DND-41 (cell line): ENCODE measurements at places on chromosomes 3 and 15.

GRCh38 chr3:123011447-123011846, 16.1 kb downstream of the SEMA5B start:
- no peak for DNase-seq

GRCh38 chr15:31372635-31373091, 46.0 kb downstream of the KLF13 start:
- DNase-seq, result no peak

DNA sequence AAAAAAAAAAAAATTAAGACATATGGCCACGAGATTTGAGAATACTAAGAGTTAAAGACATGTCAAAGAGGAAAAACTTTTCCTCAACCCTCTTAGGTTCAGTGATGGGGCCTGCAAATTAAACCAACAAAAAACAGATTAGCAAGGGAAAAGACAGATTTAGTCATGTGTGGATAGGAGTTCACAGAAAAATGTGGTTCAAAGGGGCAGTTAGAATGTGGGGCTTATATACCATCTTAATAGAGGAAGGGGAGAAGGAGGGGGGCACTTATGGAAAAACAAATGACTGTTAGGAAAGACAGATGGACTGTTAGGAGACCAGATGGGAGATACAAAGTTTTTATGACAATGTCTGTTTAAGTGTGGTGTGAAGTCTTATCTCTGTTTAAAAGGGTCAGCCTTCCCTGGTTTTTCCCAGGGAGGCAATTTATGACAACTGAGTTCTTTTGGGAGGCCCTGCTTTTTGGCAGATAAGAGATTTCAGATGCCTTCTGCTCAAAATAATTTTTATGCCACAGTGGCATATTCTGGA, 68.7 kb upstream of the FURIN start:
- no peak for DNase-seq

DNA sequence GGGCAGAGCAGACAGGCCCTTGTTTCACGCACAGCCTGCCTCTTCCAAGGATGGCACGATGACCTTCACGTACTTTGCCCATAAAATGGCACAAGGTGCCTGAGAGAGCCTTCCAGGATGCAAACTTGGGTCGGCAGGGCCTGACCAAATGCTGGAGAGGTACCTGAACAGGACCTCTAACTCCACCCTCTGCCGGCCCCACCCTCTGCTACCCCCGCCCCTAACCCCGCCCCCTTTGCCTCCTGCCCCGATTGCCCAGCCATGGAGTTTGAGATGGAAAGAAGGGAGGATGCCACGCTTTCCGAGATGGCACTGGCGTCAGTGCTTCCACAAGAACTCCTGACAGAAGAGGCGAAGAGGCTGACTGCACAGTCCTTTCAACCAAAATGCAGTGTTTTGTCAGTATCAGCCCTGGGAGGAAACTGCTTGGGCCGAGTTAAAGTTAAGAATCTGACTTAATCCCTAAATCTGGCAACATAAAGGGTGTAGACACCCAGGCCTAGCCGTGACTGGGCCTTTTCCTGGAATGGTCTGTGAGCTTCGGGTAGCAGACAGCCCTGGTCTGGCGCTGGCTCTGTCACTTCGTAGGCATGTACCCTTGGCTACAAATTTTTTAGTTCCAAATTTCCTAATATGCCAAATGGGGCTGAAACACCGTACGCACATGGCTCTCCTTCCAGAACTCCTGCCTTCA, 230.3 kb upstream of the RGMA start:
- DNase-seq, result no peak

DNA sequence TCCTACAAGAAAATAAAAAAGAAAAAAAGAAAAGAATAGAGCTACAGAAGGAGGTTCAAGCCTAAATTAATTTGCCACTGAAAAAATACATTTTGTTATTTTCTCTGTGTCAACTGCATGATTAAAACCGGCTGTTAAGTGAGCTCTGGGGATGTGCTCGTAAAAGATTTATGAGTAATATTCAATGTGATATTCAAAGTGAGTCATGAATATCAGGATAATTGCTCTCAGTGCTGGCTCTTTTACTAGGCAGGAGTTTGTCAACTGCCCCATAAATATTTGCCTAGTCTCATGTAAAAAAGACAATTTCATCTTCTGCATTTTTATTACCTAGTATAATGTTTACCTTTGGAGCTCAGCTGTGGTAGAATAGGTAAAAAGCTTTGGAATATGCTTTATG, 78.9 kb downstream of the CDIN1 start:
- DNase-seq, result no peak

DNA sequence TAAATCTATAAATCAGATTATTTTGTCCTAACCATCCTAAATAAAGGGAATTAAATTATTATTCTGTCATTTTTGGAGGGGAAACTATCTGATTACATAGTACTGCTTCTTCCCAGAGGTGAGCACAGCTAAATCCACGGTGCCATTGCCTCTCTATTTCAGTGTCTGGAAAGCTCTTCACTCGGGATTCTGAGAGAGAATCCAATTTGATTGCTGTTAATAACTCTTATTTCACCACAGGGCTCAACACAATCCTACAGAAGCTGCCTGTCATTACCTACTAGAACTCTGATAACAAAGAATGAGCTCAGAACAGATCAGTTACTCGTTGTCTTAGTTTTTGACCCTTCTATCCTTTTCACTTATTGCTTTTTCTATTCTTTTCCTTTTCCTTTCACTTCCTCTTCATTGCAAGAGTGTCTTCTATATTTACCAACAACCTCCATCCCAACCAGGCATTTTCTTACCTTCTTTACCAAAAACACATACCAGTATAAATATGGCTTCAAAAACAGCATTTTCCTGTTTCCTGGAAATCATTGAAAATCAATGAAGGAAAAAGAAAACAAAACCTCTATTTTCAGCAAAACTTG, 30.4 kb downstream of the OXNAD1 start:
- no peak for DNase-seq
